ENCODE measurements at places on chromosomes 5 and 9. TPM values are rescaled to one million over a fixed set of nuclear protein-coding genes. Genes with fewer than 3 reads are reported as not detected.
A peak's percentile ranks its signal among the peaks of the same experiment; 100 is the strongest.

DNA sequence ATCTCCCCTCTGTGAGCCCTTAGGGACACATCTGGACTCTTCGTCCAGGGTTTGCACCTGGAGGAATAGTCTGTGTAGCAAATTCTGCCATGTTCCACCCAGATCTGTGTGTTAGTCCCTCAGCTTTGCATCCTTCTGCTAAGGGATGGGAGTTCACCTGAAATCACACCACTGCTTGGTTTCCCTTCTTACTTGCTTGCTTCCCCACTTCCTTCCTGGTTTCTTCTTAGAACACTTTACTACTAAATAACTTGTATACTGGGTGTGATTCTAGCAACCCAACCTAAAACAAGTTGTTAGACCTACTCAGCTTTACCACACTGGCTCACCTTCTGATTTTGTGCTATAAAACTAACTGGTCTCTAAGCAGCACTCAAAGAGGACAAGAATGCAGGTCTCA is 202.6 kb upstream of the MAP3K1 start:
- no peak for DNase-seq

Gene PCDHA3
- 0.35 TPM for polyA plus RNA-seq

GRCh38 chr9:136903041-136903554 is 16.8 kb downstream of the TRAF2 start:
- no peak for DNase-seq

DNA sequence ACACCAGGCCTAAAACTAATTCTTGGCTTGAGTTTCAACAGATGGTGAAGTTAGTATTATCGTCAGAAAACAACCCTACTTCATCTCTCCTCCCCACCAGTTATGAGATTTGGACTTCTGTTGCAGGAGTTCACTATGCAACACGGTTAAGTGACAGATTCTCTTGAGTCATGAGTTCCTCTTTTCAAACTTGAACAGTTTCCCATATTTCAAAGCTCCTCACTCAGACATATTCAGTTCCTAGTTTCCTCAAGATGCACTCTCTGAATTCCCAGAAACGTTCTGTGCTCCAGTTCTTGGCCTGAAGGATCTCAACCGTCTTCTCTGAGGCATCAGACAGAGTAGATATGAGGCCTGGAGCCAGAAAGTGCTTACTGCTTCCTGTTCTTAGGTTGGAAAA is 7.3 kb upstream of the PTGER4 start:
- DNase-seq = no peak

- no peak for DNase-seq
Observed at GRCh38 chr5:145906401-145906800, 30.0 kb upstream of the SH3RF2 start.

- no peak for DNase-seq
Observed at GRCh38 chr9:33378121-33378795, 24.1 kb downstream of the AQP7 start.

Gene CCL19
- 0.38 TPM for polyA plus RNA-seq

GRCh38 chr9:83472221-83472665 is 66.0 kb downstream of the FRMD3 start:
- DNase-seq = no peak

GRCh38 chr5:88480801-88481499 is 212.3 kb upstream of the TMEM161B start:
- no peak for DNase-seq

Gene WDR55
- 12.5 TPM for polyA plus RNA-seq

Gene CNTFR
- polyA plus RNA-seq = 48.6 TPM

Gene PCDHGB3
- 2.4 TPM for polyA plus RNA-seq

- DNase-seq = no peak
Observed at GRCh38 chr9:118577121-118577520, 792.1 kb downstream of the BRINP1 start.

Gene PDLIM4
- polyA plus RNA-seq = 36.4 TPM

- DNase-seq = no peak
Observed at GRCh38 chr9:133488686-133489252, 9.9 kb upstream of the SLC2A6 start.

GRCh38 chr5:176793343-176793699 is 17.0 kb upstream of the UNC5A start:
- DNase-seq = no peak

DNA sequence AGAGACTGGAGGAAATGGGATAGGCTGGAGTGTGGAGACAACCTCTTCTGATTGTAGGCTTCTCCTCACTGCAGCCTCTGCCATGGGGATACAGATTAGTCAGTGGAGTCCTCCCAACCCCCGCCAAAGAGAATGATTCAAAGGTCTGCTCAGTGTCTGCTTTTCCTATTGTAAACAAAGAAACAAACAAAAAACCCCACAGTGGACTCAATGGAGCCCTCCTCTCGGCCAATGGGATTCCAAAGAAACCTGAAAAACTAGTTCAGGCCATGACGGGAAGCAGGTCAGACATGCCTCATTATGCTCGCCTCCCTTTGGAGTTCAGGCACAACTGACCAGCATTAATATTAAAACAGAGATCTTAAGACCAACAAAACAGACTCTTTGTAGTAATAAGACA is 85.8 kb downstream of the SEC61B start:
- peak; percentile 26 for DNase-seq

DNA sequence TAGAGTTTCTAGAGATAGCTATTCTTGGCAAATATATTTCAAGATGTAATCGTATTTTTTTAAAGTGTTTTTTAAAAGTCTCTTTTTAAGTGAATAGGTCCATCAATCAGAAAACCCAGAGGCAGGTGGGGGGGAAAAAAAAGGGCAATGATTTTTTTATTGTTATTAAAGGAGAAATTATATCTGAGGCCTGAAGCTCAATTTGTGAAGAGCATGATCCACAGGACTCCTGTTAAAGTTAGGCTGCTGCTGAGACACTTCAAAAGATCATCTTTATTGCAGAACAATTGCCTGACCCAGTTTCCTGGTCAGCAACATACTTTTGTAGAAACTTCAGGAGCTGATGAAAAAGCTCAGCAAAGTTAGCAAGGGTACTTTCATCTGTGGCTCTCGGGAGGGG is 326.2 kb downstream of the RASEF start:
- no peak for DNase-seq

- DNase-seq = no peak
Observed at GRCh38 chr5:100777680-100778300, 125.3 kb downstream of the ST8SIA4 start.

DNA sequence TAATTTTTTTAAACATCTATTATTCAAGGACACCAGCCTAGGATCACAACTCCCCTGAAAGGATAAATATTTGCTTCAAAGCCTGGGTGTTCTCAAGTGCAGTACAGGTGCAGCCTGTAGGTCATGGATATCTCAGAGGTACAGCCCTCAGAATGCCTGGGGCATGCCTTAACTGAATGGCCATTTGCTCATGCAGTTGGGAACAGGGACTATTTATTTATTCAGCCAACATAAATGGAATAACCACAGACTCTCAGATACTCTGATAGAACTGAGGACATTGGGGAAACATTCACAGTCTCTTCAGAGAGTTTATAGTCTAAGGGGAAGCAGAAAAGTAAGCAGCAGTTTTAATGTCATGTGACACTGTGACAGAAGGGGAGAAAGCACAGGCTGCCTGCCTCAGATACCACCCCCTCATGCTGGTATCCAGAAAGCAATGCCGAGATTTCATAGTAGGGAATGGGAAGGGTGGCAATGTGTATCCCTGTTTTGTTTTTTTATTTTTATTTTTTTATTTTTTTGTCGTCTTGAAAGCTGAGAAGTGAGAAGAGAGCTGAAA is 112.6 kb downstream of the MACIR start:
- DNase-seq = no peak

DNA sequence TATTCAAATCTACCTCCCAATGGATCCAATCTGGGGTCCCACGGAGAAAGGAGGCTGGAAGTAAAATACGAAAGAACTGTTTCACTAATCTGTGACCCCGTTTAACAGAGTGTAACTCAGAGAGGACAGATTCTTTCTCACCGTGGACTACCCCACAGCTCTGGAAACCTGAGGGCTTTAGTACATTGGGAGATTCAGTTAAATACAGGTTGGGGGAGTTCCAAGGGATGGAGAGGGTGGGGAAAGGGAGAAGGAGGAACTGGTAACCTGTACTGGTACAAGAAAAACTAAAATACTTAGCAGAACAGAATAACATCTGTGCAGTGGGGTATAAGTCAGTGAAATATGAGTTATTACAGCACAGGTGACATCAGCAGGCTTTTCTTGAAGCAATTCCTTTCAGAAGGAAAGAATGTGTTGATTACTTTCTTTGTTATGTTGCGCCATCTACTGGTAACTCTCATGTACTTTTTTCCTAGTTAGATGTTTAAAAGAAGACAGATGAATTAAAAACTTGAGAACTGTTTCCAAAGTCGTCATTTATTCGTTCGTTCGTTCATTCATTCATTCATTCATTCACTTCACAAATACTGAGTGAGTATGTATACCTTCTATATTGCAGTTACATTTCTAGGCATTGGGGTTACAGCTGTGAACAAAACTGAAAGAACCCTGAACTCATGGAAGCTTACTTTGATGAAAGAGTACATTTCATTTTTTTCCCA is 30.0 kb upstream of the STOM start:
- peak; percentile 50 for DNase-seq

- DNase-seq = no peak
Observed at GRCh38 chr9:137308057-137308619, 6.1 kb upstream of the NRARP start.

DNA sequence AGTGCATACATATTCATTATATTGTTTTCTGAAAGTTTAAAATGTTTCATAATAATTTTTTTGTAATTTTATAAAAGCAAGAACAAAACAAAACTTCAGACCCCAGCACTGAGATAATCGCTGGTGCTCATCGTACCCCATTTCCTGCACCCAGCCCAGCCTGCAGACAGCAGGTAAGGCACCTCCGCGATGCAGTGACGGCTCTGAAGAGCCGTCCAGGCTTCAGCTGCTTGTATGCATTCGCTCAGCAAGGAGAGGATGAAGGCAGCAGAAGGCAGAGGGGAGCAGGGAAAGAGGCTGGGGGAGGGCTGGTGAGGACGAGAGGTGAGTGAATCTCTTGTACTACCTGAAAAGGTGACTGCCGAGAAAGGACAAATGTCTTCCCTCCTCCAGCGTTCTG is 153.5 kb downstream of the TTLL11 start:
- DNase-seq = no peak

Gene DDX4
- 0.14 TPM for polyA plus RNA-seq

DNA sequence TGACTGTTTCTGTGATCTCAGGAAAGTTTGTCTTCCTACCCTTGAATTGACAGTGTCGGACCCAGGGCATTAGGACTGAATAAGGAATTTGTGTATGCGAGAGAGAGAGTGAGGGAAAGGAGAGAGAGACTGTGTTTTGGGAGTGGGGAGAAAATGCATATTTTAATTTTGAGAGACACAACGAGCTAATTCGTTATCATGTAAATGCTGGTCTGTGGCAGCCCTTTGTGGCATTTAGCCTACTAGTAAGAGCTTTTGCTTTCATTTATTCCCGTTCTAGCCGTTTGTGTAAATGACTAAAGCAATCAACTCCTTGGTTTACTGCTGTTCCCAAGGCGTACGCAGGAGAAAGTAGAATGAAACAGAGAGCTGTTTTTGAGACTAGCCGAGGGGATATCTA is 79.8 kb upstream of the MAMDC2 start:
- DNase-seq = no peak

GRCh38 chr9:125887172-125887571 is 140.0 kb downstream of the PBX3 start:
- no peak for DNase-seq

DNA sequence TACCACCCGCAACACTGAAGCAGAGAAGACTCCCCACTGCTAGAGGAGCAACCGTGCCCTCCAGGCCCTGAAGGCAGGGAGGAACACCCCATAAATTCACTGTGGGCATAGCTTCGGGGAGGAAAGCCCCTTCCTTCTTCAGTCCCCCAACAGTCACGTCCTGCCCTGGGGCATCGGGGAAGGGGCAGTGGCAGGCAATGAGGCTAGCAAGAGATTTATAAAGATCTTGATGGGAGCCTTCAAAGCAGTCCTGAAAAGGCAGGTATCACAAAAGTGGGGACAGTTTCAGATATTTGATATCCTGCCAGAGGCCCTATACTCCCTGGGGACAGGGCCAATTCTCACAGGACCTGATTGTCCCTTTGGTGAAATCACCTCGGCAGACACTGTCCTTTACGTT is 16.9 kb upstream of the TRIM14 start:
- no peak for DNase-seq

- DNase-seq = no peak
Observed at GRCh38 chr5:91820874-91821273, 437.8 kb upstream of the ARRDC3 start.

DNA sequence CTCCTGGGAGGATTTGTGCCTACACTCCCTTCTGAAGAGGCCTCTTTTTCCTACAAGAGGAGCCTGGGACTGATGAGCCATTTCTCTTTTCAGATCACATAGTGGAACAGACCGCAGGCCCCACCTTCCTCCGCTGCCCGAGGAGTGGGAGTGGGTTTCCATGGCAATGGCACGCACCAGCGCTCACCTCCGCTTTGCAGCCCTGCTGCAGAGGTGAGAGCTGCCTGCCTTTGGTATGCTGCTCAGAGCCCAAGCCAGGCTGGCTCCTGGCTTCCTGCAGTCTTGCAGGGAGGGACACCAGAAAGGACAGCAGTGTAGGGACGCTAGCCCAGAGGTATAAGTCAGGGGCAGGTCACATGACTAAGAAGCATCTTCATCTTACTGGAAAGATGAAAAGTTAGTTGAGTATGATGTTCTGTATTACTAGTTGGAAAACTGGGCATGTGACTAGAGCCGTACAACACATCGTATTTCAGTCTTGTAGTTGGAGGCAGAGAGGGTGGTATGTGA is 12.4 kb downstream of the PTTG1 start:
- DNase-seq = peak; percentile 88

Gene CNTLN
- 14.4 TPM for polyA plus RNA-seq

Gene BSPRY
- 0.22 TPM for polyA plus RNA-seq

GRCh38 chr5:143564417-143564816 is 160.9 kb upstream of the NR3C1 start:
- DNase-seq = no peak

Gene SNCAIP
- polyA plus RNA-seq = 23.0 TPM

Gene CEL
- 5.3 TPM for polyA plus RNA-seq

DNA sequence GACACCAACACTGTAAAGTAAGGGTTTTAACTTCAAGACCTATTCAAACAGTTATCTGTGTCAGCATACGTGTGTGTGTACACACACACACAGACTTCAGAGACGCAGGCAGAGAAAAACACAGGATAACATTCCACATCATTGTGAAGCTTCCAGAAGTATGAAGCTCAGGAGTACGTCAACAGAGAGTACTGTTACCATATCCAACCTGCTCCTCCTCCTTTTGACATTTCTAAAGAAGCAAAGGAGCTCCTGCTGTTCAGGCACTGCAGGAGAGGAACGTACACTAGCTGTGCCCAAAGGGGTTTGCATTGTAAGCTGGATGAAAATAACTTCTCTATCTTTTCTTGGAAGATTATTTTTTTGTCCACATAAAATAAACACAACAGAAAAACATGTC is 180.7 kb downstream of the MEF2C start:
- no peak for DNase-seq

DNA sequence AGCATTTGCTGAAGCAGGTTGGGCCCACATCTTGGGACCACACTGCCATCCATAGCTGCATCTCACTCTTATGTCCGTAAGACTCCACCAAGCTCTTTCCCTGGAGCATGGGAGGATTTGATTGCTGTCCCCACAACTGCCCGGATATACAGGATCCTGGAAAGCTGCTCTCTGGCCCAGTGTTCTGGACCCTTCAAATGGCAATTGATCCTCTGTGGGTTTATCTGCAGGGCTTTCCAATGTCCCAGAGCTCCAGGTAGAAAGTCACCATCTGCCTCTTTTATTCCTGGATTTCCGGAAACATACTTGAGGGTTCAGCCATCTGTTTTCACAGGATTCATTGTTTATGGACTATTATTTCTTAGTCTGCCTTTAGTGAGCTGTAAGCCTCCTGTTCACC is 214.6 kb downstream of the SREK1 start:
- no peak for DNase-seq

Measured in left renal pelvis (tissue), 4 donors.